Hematopoietic multipotent progenitor cell treated with erythropoietin and hydrocortisone succinate and interleukin-3 and kit ligand, for 15 days (in vitro differentiated cells): ENCODE measurements at places on chromosomes 3 and 15.

DNA sequence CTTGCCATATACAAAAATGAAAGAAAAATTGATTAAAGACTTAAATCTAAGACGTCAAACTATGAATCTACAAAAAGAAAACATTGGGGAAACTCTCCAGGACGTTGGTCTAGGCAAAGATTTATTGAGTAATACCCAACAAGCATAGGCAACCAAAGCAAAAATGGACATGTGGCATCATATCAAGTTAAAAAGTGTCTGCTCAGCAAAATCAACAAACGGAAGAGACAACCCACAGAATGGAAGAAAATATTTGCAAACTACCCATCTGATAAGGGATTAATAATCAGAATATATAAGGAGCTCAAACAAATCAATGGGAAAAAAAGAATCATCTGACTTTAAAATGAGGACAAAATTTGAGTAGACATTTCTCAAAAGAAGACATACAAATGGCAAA lies 160.9 kb downstream of the DCLK3 start:
- no peak for DNase-seq

- DNase-seq, result no peak
Measured at GRCh38 chr3:111750278-111750884, 108.7 kb upstream of the PHLDB2 start.

DNA sequence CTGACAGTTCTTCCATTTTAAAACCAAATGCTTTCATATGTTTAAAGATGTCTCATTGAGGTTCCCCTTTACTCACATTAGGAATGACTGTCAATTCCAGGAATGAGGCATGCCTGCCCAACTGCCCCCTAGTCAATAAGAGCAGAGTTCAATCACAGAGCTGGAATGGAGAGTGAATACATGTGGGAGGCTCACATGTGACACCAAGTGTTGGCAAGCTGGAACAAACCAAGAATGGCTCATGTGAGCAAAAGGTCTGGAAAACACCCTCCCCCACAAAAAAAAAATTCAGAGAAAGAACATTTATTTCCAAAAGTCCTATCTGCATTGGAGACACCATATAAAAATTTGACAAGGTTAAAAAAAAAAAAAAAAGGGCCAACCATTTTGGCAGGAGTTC lies 3.7 kb downstream of the PBRM1 start:
- DNase-seq, result peak; percentile 25

DNA sequence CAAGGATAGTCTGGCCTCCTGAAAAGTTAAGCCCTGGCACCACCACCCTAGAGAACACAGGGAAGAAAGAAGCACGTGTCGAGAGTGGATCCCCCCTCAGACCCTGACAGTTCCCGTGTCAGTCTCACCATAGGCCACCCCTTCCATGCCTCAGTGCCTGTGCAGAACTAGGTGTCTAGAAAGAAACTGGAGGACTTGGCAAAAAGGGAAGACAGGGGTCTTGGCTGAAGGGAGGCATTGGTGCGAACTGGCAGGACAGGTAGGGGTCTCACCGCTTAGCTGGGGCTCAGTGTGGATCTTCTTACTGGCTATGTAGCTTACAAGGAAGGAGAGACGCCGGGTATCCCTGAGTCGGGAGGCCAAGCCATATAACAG lies 518 bp downstream of the QARS1 start:
- no peak for DNase-seq

GRCh38 chr3:186818956-186819355 lies 12.7 kb upstream of the RFC4 start:
- no peak for DNase-seq

- peak; percentile 67 for DNase-seq
Measured at GRCh38 chr3:196207833-196208607, 3.2 kb downstream of the ZDHHC19 start.

GRCh38 chr15:92531406-92531805 lies 124.2 kb downstream of the FAM174B start:
- DNase-seq, result no peak

DNA sequence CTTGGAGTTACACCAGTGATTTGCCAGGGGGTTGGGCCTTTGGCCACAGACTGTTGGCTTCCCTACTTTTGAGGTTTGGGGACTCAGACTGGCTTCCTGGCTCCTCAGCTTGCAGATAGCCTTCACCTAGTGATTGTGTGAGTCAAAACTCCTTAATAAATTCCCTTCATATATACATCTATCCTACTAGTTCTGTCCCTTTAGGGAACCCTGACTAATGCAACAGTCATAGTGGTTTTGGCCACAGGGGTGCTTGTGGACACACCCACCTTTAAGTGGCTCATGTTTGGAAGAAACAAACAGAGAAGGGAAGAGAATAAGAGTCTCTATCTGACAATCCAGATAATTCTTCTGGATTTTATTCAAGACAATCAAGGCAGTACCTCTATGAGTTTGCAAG lies 457.7 kb downstream of the EPHA3 start:
- DNase-seq, result no peak

DNA sequence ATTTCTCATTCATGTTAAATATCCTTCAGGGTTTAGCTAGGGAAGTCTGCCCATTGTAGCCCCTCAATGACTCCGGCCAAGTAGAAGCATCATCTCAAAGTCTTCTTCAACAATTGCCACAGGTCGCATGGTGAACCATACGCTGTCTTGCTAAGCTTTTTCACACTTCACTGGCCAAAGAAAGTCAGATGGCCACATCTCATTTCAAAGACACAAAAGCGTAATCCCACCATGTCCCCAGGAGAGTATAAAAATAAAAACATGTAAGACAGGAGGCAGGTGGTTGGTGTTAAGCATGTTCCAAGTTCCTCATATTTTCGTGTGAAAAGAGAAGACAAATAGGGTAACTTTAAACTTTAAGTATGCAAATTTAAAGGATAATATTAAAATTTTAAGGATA lies 147.4 kb downstream of the ERC2 start:
- no peak for DNase-seq

- DNase-seq, result no peak
Measured at GRCh38 chr3:74771401-74771800, 156.9 kb upstream of the CNTN3 start.

- no peak for DNase-seq
Measured at GRCh38 chr3:15804553-15805095, 6.8 kb upstream of the ANKRD28 start.

- no peak for DNase-seq
Measured at GRCh38 chr3:43223670-43224364, 62.5 kb upstream of the SNRK start.

GRCh38 chr3:127258733-127259132 lies 29.1 kb downstream of the PRR20G start:
- DNase-seq, result no peak

GRCh38 chr15:80259942-80260510 lies 8.0 kb upstream of the CTXND1 start:
- no peak for DNase-seq

DNA sequence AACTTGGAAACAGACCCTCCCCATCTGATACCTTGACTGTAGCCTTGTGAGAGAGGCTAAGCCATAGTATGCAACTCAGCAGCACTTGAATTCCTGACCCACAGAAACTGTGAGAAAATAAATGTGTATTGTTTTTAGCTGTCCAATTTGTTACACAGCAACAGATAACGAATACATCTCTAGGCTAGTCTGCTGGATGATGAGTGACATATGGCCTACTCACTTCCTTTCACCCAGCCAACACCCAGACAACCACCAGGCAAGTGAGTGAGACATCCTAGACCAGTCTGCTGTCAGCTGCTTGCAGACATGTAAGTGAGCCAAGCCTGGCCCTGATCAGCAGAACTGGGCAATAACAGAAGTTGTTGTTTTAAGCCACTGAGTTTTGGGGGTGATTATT lies 19.2 kb upstream of the SMAD6 start:
- no peak for DNase-seq

- no peak for DNase-seq
Measured at GRCh38 chr15:31163769-31164572, 62.4 kb upstream of the TRPM1 start.

- no peak for DNase-seq
Measured at GRCh38 chr15:49313650-49314049, 109.4 kb upstream of the FGF7 start.

GRCh38 chr3:25130724-25131520 lies 297.1 kb upstream of the RARB start:
- no peak for DNase-seq

DNA sequence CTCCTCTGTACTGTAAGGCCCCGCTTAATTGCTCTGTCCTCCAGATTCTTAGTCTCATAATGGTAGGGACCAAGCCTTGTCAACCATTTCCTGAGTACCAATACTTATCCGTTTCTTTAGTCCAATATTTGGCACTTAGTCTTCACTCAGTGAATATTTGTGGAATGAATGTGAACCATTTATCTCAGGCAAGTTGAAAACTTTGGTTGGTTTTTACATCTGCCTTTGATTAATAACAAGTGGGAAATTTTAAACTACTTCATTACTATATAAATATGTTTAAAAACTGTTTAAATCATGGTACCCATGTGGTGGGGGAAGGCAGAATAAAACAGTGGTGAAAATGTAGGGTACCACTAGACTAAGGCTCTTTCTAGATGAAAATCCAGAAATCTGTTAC lies 15.2 kb downstream of the CA12 start:
- DNase-seq, result no peak

DNA sequence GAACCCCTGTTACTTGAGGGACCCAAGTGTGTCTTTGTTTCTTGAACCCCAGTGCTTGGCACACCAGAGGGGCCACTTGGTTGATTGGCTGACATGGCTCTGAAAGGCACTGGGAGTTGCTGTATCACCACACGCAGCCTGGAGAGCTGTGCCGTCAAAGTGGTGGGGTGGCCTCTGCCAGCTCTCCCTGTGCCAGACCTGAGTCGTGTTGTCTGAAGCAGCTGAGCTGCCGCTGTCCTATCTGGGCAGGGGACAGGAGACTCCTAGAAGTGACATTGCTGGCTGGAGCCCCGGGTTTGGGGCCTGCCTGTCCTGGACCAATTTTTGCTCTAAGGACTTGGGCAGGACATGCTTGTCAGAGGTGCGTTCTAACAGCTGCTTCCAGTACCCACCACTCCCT lies 5.5 kb upstream of the SNX22 start:
- DNase-seq, result peak; percentile 45

GRCh38 chr3:127002195-127003174 lies 19.6 kb downstream of the PLXNA1 start:
- no peak for DNase-seq

DNA sequence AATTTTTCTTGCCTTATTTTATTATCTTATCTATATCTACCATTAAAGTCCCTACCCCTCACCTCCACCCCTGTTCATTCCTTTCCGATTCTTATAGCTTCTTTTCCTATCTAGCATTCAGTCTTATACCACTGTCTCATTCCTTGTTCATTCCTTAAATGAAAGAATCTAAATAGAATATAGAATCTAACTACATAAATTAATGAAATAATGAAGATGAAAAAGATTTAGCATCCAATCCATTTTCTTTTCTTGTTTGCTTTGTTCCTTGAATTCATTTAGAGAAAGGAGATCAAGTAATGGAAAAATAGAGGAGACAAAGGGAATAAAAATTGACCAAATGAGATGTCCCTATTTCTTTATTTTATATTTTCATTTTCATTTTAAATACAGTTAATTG lies 67.2 kb downstream of the OPA1 start:
- DNase-seq, result no peak

DNA sequence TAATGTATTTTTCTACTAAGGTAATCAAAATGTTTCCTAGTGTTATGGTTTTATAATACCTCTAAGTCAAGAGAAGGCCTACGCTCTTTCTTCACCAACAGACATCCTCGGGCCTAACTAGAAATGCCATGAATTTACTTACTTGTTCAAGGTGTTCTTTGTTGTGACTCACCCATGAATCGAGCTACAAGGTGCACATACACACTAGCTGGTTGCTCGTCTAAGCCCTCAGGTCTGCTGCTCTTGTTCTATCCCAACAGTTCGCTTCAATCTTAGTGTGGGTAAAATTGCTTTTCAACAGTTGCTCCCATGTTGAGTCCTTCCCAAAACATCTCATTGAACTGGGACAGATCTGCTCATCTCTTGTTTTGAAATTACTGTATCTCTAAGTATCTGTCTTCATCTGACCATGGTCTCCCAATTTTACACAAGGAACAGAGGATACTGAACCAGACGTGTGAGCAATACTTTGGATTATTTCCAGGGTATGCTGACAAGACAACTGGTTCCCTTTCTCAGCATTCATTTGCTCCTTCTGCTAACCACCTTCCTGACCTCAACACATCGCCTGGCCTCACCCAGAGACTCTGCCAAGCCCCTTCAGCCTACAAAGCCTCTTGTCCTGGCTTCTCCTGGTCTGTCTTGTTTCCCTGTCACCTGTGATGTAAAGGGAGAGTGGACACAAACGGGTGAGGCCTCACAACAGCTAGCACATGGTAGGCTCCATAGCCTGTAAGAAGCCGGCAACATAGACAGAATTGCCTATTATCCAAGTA lies 84.2 kb downstream of the NEDD4 start:
- DNase-seq, result no peak

- no peak for DNase-seq
Measured at GRCh38 chr3:63617391-63617790, 35.1 kb upstream of the SNTN start.

DNA sequence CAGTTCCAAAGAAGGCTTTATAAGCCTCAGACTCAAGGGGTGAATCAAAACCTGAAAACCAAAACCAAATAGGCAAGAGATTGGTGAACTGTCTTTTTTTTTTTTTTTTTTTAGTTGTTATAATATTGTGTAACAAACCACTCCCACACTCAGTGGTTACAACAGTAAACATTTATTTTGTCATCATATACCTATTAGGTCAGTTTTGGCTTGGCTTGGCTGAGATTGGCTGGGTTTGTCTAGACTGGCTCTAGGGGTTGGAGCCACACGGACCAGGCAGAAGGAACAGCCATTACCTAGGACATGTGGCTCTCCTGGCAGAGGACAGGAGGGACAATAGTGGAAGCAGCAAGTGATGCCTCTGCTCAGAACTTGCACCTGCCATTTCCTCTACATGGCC lies 26.4 kb upstream of the RYR3 start:
- no peak for DNase-seq

- DNase-seq, result no peak
Measured at GRCh38 chr3:30538791-30539190, 67.6 kb upstream of the TGFBR2 start.

- no peak for DNase-seq
Measured at GRCh38 chr3:157151627-157152026, 8.3 kb downstream of the CCNL1 start.

GRCh38 chr3:42868841-42869240 lies 6.8 kb downstream of the CYP8B1 start:
- no peak for DNase-seq

- DNase-seq, result no peak
Measured at GRCh38 chr3:98598492-98598891, 5.1 kb upstream of the CPOX start.

DNA sequence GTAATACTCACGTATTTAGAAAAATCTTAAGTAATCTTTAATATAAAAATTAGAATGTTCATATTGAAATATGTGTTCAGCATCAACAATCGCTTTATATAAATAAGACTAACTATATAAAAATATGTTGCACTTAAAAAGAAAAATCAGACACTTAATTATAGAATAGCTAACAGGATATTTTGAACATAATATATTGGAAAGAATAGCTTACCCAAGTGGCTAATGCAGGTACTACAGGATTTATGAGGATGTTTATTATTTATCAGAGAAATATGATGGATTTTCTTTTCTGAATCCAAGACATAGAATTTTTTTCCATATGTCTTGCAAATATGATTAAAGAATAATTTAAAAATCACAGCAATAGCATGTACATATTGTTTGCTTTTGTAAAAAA lies 567.9 kb upstream of the GBE1 start:
- DNase-seq, result no peak

- DNase-seq, result no peak
Measured at GRCh38 chr3:103247459-103247858, 812.6 kb downstream of the ZPLD1 start.
